ENCODE measurements at places on chromosomes 1 and 21.

- DNase-seq: no peak
These were observed 160.4 kb downstream of the PIK3R3 start for GRCh38 chr1:45971922-45972531.

DNA sequence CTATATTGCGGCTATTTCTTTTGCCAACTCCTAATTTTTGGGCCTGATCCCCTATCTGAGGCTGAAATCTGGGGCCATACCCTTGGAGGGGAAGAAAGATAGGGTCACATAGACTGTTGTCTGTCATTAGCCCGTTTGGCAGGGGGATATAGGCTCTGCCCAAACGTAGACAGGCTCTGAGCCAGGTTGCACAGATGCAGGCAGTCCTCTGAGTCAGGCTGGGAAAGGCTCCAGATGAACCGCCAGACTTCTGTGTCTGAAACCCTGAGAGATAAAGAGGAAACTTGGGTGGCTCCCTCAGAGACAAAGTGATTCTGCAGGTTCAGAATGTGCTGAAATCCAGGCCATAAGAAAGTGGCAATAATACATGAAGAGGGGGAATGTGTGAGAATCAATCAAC is 4.0 kb upstream of the CAP1 start:
- no peak for DNase-seq

DNA sequence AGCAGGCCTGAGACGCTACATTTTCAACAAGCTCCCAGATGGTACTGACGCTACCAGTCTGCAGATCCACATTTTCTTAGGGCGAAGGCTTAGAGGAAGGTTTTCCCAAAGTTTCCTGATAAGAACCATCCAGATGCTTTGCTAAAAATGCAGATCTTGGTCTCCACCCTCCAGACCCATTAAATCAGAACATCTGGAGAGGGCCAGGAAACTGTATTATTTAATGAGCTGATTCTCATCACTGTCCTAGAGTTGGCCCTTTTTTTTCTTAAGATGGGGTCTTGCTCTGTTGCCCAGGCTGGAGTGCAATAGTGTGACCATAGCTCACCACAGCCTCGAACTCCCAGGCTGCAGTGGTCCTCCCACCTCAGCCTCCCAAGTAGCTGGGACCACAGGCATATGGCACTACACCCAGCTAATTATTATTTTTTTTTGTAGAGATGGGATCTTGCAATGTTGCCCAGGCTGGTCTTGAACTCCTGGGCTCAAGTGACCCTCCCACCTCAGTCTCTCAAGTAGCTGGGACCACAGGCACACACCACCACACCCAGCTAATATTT is 67.2 kb upstream of the EFHD2 start:
- no peak for DNase-seq

DNA sequence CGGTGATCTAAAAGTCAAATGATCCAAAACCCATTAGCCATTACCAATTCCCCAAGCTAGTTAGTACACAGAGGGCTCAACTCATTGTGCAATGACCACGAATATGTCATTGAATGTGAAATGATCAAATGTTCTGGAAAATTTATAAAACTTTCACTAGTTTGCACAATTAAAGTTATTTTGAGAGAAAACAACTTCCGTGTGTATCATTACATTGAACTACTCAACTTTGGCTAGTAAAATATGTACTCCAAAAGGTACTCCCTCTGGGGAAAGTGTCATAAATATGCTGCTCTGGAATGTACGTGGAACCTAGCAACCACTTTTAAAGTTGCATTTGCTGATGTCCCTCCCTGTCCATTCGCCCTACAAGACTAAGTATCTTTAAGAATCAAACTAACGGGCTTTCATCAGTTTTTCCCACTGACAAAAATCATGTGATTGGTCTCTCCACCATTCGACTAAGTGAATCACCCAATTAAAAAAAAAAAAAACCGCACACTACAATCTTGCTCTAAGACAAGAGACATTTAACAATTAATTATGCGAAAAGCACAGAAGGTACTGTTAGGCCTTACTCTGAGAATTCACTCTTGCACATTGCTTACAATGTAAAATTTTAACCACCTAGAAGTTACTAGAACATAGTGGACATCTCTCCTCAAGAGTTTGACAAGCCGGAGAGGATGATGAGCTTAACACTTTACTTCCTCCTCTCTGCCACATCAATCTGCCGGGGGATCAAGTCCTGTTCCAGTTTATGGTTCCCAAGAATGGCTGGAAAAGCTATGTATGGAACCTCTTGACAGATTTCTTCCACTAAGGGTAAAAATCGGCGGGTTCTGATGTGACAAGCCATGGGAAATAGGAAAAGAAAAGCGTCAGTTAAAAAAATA is 1.2 kb downstream of the ACBD3 start:
- no peak for DNase-seq

GRCh38 chr1:218735436-218736032 is 390.4 kb downstream of the TGFB2 start:
- no peak for DNase-seq

GRCh38 chr1:220514256-220514655 is 13.7 kb upstream of the MARK1 start:
- DNase-seq: no peak

DNA sequence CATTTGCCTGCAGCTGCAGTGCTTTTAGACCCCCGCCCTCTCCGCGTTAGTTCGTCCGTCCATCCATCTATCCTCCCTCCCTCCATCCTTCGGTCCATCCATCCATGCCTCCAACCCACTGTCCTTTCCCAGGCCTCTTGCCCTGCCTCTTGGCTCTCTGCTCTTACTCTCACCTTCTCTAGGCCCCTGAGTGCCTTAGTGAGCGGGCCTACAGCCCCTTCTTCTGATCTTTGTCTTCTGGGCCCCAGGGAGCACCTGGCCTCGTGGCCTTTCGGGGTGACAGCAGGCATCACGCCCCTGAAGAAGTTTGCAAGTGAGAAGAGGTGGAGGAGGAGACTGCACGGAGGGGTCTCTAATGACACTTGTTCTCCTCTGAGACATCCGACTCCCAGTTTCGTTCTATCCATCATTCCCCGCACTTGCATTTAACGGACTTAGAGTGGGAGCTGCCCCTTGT is 842 bp downstream of the ATXN7L2 start:
- no peak for DNase-seq

DNA sequence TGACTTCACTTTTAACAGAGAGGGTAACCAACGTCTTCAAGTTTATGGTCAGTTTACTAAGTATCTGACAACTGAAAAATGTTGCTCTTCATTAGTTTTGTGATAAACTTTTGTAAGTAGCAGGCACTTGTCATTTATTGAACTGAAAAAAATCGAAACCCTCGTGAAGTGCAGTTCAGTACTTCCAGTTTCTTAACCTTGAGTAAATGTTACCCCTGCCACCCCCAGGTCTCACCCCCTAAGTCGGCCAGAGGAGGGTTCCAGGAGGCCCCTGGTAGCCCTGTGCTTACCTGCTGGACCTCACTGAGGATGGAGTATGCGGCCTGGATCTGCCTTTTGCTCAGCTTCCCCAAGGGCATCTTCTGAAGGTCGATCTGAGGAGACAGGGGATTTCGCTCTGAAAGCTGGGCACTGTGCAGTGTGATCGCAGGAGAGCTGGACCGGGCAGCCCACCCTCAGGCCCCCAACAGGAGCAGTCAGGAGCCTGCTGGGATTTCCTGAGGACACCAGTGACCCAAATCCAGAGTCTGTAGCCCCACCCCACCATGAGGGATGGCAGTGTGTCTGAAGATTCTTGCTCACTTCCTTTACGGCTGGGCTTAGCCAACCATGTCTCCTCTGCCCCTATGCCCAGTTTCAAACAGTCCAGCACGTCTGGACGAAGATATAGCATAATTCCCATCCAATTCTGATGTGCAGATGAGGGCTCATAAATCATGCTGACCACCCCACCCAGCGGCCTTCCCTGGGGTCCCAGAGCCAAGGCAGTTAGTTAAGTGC is 37.6 kb downstream of the PARP1 start:
- no peak for DNase-seq

GRCh38 chr1:245906207-245906606 is 600.9 kb downstream of the SMYD3 start:
- DNase-seq: no peak

- no peak for DNase-seq
These were observed 21.2 kb upstream of the APOBEC4 start for GRCh38 chr1:183674339-183674738.

DNA sequence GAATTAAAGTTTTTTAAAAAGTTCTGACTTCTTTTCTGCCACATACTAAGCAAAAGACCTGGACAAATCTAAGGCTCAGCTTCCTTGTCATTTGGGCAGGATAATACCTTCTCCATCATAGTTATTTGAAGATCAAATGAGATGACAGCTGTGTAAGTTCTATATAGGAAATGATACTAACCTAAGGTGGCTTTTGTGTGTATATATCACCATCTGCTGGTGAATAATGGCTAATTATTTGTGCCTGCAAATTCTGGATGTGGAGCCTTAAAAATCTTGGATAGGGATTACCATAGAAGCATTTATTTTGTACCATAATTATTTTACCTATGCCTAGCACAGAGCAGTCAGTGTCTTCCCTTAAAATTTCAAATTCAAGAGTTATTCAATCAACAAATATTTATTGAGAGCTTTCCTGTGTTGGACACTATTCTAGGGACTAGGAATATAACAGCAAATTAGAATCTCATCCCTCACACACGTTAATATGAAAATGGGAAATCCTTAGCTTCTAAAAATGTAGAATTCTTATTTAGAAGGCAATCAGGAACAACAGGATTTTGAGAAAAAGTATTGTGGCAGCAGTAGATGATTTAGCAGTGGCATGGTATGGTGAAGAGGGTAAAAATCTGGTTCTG is 89.8 kb downstream of the TMEM200B start:
- DNase-seq: no peak

GRCh38 chr1:28517649-28517999 is 11.8 kb downstream of the RCC1 start:
- no peak for DNase-seq

- no peak for DNase-seq
These were observed 935 bp upstream of the COG2 start for GRCh38 chr1:230641346-230641745.

GRCh38 chr1:29439615-29440014 is 203.3 kb downstream of the PTPRU start:
- no peak for DNase-seq

DNA sequence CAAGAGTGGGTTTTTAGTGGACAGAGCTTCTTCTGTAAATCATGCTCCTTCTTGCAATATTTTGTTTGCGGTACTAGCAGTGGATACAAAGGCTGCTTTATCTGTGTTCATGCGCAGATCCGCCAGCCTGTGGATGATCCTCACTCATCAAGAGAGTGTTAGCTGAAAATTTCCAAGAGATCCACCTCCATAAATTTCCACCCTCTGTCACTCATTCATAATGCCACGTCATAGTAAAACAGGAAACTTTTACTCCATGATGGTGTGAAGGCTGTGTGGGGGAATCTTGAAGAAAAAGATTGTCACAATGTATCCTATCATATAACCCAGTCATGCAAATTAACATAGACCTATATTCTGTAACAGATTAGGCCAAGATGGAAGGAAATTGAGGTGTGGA is 4.4 kb upstream of the MAPKAPK2 start:
- no peak for DNase-seq

GRCh38 chr1:27623327-27624212 is 11.4 kb downstream of the FGR start:
- DNase-seq: no peak
